ENCODE measurements at places on chromosomes 6 and 20.

GRCh38 chr6:53862662-53863462, 68.1 kb downstream of the LRRC1 start:
- DNase-seq, result peak; percentile 97

- DNase-seq, result no peak
Observed at GRCh38 chr6:47256361-47256760, 53.3 kb downstream of the TNFRSF21 start.

GRCh38 chr20:56414842-56415765, 3.0 kb downstream of the CASS4 start:
- no peak for DNase-seq

- DNase-seq, result no peak
Observed at GRCh38 chr20:40688129-40689099, 622 bp downstream of the MAFB start.

DNA sequence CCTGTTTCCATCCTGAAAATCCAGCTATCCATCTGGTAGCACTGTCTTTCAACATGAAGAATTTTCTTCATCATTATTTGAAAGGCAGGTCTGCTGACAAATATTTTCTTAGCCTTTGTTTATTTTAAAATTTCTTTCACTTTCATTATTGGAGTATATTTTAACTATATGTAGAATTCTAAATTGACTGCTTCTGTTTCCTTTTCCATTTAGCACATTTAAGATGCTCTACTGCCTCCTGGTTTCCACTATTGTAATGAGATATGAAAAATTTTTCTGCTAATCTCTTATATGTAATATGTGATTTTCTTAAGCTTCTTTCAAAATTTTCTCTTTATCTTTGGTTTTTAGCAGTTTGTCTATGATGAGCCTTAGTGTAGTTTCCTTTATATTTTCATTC, 97.3 kb downstream of the TBC1D32 start:
- DNase-seq, result no peak

- no peak for DNase-seq
Observed at GRCh38 chr6:39388606-39389483, 66.3 kb upstream of the KCNK16 start.

- no peak for DNase-seq
Observed at GRCh38 chr6:16329233-16329632, 90.8 kb downstream of the GMPR start.

DNA sequence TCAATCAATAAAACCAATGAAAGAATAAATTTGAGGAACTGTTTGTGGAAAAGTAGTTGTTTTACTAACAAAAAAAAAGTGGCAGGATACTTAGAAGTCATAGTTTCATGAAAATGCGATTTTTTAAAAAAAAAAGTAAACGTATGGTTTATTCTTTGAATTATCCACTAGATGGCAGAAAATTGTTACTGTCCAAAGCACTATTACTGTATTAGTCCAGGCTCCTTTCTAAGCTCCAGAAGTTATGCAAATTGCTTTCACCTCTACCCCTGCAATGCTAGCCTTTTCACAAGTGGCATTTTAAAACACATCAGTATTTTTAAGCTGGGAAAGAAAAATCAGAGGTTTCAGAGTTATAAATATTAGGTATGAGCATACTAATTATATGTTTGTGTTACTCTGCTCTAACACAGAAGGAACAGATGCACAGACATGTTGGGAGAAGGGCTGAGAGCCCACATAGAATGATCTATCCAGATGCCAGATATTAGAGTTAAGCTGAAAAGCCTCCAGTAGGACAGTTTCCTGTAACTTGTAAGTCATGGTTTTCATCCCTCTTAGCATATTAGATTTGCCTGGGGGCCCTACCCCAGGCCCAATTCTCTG, 63.9 kb downstream of the FHL5 start:
- DNase-seq, result peak; percentile 57

- DNase-seq, result no peak
Observed at GRCh38 chr6:100593522-100593921, 128.8 kb upstream of the SIM1 start.

DNA sequence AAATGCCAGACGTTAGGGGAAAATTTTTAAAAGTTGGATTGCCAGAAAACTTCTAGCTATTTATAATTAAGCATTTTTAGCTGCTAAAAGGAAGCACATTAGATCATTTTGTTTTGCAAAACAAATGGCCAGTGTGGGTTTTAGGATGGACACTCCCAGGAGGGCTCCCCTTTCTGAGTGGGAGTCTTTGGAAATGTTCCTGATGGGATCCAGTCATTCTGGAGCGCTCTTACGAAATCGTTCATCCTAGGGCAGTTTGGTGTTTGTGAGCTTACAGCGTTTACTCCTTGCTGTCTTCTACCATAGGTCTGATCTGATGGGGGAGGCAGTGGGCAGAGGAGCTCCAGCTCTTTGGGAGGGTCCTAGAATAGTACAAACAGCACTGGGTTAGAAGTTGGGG, 14.7 kb downstream of the GNAS start:
- DNase-seq, result no peak

DNA sequence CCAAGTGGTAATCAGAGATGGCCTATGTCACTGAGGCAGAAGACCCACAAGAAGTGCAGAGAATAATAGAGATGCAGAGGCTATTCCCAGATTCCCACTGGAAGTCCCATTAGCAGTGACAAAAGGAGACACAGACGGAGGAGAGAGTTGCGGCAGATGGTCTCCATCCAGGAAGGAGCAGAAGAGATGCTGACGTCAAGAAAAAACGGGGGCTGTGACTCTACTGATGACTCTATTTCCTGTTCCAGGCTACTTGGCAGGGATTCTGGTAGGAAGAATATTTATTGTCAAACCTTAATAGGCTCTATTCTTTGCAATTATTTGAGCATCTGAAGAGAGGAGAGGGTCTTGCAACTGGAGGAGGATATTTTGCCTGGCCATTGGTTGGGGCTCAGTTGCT, 246.0 kb upstream of the ECI2 start:
- no peak for DNase-seq

DNA sequence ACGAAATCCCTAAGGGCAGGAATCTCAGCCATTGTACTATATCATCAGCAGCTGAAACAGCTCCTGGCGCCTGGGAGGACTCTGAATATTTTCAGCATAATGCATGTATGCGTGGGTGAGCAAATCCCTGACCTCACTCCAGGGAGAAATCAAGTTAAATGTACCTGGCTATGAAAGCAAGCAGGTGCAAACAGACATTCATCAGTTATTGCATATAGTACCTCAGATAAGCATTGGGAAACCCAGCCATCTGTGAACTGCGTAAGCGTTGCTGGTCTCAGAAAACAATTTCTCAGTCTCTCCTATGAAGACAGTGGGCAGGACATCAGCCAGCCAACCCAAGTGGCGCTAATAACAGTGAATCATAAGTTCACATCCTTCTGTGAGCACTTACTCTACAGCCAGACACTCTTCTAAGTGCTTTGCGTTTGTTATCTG, 622.6 kb downstream of the EPM2A start:
- no peak for DNase-seq

DNA sequence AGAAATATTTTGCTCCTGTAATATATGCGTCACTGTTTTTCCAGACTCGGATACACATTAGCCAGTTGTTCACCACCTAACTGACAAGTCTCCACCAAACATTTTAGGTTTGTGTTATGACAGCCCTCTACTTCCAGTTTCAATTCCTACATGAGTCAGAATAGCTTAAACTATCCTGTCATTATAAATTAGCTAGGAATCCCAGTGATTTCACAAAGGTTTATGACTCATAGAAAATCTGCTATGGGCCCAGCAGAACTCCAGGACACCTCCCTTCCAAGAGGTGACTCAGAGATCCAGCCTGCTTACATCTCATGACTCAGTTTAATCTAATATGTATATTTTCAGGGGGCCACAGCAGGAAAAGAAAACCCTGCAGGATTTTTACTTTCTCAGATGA, 17.4 kb upstream of the PLCB4 start:
- DNase-seq, result peak; percentile 44

- DNase-seq, result peak; percentile 80
Observed at GRCh38 chr6:142112451-142113061, 20.2 kb upstream of the GJE1 start.

GRCh38 chr20:58682656-58683531, 9.7 kb upstream of the NPEPL1 start:
- peak; percentile 66 for DNase-seq

- DNase-seq, result no peak
Observed at GRCh38 chr6:31794866-31795615, 511 bp downstream of the VARS1 start.

GRCh38 chr6:125989631-125990030, 3.3 kb downstream of the TRMT11 start:
- DNase-seq, result no peak

DNA sequence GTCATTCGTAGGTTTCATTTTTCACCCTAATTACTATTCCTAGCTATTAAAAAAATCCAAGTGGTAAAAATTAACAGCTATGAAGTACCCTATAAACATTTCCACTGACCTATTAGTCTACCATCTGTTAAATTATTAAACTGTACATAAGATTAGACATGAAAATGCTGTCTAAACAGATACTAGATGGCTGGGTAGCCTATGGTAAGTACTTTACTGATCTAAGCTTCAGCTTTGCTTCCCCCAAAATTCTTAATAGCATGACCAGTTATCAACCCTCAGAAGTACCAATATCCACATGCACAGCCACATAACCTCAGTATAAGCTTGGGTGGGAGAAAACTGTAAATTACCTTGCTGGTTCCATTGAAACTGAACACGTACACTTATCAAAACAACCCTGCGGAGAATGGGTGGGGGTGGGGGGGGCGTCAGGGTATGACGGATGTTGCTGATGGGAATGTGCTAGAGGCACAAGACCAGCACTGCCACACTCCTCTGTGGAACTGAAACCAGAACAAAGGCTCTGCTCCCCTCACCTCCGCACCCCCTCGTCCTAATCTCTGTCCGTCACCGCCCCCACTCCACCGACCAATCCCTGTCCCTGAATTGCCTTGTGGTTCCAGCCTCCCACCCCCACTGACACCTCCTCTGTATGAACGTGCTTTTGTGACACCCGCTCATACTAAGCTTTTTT, 45.3 kb downstream of the B4GALT5 start:
- DNase-seq, result no peak

DNA sequence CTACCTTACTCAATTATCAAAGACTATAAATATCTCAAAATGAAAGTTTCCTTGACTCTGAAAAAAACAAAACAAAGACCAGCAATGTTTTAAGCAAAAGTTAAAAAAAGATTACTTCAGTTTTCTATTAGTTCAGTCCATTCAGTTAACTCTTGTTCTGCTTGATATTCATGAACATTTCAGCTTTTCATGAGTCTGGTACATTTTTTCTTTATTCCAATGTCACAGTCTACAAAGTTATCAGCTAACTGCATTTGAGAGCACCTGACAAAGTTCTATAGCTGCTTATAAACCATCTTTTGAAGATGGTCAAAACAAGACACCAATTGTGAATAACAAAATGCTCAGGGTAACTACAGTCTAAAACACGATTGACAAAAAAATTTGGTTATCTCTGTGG, 156.1 kb upstream of the NOX3 start:
- no peak for DNase-seq

DNA sequence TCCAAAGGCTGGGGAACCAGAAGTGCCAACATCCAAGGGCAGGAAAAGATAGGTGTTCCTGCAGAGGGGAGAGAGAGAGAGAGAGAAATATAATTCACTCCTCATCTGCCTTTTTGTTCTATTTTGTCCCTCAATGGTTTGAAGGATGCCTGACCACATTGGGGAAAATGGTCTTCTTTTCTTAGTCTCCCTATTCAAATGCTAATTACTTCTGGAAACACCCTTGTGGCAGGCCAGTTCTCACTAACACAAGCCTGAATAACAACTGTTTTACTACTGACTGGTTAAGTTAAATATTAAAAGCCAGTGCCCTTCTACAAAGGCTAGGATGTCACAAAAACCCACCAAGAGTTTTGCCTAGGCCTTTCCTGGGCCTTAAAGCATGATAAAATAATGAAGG, 425.4 kb upstream of the HTR1E start:
- DNase-seq, result no peak

- no peak for DNase-seq
Observed at GRCh38 chr6:127570739-127571389, 6.1 kb upstream of the C6orf58 start.

DNA sequence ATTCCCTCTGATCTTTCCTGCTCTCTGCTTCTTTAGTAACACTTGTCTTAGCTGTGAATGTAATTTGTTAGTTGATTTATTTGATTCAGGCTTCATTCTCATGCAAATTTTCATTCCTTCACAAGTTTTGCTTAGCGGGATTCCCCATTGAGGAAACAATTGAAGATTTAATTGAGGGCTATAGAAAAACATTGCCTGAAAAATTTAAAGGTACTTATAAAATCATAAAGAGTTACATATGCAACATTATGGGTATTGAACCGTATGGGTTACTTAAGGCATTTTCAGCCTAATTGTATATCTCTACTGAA, 11.9 kb upstream of the ZSCAN9 start:
- no peak for DNase-seq

- no peak for DNase-seq
Observed at GRCh38 chr20:62019144-62019805, 46.4 kb downstream of the TAF4 start.

DNA sequence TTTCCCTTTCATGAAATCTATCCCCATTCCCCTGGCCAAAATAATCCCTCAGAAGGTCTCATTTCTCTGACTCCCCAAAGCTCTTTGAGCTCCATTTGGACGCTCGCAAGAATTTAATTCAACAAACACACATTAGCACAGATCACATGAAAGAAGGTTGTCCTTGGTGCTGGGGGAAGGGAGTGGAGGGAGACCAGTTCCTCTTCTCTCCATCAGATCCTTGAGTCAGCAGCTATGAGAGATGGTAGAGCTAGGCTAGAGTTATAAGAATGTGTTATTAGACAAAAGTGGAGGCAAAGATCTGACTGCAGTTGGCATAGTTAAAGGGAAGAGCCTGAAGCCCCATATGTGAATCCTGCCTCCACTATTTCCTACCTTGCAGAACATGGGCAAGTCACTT, 184.2 kb upstream of the CDYL start:
- no peak for DNase-seq

- DNase-seq, result no peak
Observed at GRCh38 chr6:4446982-4447381, 311.6 kb upstream of the ECI2 start.

DNA sequence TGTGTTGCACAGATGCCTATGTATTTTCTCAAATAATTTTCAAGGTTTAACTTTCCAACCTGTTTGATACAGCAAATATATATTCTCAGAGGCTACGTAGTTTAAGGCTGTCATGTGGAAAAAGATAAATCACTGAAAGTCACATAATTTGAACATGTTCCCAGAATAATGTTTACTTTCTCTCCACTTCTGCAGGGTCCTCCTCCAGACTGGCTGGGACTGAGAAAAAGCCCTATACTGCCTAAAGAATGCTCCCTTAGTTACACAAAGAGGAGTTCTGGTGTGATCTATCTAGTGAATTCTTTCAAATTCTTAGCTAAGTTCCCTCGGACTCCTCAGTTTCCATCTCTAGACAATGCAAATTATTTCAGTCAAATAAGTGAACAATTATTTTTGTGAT, 411.0 kb downstream of the C6orf118 start:
- no peak for DNase-seq

DNA sequence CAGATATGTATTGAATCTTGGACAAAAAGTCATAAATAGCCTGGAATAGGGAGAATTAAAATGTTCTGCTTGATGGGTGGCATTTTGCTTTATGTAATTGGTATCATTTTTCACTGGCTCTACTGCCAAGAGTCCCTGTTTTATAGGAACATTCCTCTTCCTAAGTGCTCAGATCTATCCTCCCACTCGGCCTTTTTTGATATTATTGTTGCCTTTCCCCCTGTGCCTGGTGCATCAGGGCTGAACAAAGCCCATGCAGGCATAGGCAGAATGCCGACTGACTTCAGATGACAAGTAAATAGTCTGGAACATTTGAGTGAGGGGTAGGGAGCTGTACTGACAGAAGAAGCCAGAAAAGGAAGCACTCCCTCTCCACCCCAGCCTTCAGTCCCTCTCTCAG, 127.0 kb downstream of the PKHD1 start:
- no peak for DNase-seq

GRCh38 chr6:118985123-118985830, 50.3 kb upstream of the MCM9 start:
- no peak for DNase-seq
